ENCODE measurements at places on chromosomes 2 and 18. TPM values are rescaled to one million over a fixed set of nuclear protein-coding genes. Genes with fewer than 3 reads are reported as not detected.
A peak's percentile ranks its signal among the peaks of the same experiment; 100 is the strongest.

FBXO36 gene
- total RNA-seq = 1.1 TPM

CYP27A1 gene
- 263 TPM for total RNA-seq

LRP2 gene
- total RNA-seq = 0.91 TPM

DHRS9 gene
- total RNA-seq = 0.30 TPM

CERKL gene
- not detected for total RNA-seq

RESP18 gene
- not detected for total RNA-seq

DNA sequence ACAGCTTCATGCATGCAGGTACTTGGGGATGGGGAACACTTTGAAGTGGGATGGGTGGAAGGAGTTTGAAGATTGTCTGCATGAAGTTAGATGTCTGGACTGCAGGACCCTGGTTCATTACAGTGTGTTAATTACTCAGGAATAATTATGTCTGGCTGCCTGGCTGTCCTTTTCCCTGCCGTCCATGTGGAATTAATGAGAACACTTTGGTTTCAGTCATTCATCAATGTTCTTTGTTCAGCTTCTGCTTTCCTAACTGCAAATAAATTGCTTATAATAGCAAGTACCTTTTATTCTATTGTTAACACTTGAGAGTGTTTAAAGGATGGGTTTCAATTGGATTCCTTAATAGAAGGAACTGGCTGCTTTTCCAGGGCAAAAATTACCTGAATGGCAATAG is 35.8 kb downstream of the MTCL1 start:
- no peak for DNase-seq

DNA sequence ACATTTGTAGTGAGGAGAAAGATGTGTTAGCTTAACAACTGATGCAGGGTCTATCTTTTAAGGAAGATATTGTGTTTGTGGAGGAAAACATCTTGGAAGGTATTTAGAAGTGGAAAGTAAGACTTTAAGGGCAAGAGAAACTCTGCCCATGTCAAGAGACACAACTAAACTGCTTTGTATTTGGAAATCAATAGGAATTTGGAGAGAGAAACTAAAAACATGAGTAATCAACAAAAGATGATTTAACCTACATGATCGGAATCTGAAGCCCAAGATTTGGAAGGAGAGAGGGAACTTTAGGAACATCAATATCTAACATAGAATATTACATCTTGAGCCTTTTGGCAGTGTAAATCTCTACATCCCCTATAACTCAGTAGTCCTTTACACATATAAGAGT is 184.2 kb upstream of the COL3A1 start:
- DNase-seq = no peak

GRCh38 chr2:18966131-18966530 is 376.8 kb upstream of the NT5C1B start:
- no peak for DNase-seq

DNA sequence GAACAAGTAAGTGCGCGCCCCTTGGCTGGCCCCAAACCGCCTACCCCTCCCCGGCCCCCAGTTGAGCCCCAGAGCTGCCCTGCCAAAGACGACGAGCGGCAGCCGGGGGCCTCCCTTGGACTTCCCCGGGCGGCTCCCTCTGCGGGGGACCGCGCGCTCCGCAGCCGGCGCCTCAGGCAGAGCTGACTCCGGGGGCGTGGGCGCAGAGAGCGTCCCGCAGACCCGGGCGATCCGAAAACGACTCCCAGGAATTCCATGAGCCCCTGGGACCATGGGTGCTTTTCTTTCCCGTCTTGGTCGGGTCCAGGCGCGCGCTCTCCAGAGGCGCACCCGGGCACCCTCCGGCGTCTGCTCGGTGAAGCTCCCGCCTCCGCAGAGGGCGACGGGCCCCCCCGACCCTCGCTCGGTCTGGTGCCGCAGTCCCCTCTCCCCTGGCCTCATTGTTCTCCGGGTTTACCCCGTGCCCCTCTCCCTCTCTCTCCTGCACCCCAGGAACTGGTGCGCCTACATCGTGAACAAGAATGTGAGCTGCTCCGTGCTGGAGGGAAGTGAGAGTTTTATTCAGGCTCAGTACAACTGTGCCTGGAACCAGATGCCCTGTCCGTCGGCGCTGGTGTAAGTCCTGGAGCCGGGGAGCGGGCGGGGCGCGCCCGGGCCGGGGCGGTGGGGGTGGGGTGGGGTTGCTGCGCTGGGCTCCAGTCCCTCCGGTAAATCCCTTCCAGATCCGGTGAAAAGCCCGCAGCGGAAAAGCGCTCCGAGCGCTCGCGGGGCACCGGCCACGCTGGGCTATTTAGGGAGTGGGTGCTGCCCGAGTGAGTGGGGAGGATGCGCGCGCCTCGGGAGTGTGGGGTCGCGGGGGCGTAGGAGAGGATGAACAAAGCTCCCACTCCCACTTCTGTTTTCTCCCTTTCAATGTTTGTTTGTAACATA is 776 bp downstream of the EMILIN2 start:
- DNase-seq = peak; percentile 42

DNA sequence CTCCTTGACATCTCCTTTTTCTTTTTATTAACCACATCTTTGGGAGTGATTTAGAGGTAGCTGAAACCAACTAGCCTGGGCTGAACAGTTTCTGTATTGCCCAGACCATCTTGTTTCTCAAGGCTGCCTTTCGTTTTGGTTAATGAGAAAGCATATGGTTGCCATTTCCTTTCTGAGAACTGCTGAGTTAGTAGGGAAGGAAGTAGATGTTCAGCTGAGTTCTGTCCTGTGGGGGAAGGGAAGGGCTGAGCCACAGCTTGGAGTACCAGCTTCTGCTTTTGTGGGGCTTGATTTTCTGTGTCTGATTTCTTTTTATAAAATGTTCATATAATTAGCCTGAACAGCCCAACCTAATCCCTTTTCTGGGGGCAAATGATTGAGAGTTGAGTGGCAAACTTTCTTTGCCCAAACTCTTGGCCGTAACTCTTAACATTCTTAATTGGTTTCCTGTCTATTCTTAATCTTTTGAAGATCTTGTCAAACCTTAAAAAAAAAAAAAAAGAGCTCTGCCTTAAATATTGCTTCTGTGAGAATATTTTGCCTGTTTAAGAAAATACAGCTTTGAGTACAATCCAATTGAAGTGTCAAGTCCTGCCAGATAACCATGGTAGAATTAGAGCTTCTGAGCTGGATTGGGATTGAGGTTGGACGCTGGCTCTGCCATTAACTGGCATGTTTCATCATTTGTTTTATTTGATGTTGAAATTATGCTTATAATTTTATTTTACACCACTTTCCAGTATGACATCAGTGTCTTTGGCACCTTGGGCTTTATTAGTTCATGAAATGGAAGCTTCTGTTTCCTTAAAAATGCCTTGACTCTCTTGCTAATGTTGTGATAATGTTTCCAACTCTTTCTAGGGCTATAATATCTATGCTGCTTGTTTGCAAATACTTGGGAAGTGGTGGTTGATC is 1.9 kb upstream of the NABP1 start:
- DNase-seq = no peak

DNA sequence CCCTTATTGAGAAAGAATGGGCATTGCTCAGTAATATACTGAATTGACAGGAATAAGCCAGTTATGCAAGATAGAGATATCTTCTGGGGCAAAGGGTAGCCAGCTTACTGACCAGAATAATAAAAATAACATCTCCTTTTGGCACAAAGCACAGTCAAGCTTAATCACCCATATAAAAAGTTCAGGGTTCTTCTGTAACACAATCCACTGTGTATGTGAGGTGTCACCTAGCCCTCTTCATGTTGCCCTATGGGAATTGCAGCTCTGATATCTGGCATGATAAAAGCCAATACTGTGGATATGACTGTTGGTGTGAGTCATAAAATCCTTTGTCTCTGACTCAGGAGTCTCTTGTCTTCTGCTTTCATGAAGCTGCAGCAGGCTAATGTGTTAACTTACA is 90.8 kb downstream of the DSEL start:
- DNase-seq = no peak

- no peak for DNase-seq
These were observed 36.5 kb downstream of the BCL2L11 start for GRCh38 chr2:111157071-111157661.

DNA sequence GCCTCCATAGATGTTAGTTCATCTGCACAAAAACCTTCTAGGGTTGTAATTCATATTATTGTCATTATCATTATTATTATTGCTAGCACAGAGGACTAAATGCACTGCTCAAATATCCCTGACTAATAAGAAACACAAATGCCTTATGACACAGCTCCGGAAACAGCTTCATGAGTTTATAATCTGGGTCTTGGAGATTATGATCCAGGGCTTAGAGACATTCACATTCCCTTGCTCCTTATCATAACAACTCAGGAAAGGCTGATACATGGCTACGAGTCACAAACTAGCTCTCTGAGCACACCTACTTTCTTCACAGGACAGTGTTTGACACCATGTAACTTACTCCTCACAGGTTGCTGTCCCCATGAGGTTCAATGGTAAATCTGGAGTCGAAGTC is 102.2 kb upstream of the TTC39C start:
- DNase-seq = no peak

- no peak for DNase-seq
These were observed 4.5 kb upstream of the ITPRID2 start for GRCh38 chr2:181887045-181887444.

DNA sequence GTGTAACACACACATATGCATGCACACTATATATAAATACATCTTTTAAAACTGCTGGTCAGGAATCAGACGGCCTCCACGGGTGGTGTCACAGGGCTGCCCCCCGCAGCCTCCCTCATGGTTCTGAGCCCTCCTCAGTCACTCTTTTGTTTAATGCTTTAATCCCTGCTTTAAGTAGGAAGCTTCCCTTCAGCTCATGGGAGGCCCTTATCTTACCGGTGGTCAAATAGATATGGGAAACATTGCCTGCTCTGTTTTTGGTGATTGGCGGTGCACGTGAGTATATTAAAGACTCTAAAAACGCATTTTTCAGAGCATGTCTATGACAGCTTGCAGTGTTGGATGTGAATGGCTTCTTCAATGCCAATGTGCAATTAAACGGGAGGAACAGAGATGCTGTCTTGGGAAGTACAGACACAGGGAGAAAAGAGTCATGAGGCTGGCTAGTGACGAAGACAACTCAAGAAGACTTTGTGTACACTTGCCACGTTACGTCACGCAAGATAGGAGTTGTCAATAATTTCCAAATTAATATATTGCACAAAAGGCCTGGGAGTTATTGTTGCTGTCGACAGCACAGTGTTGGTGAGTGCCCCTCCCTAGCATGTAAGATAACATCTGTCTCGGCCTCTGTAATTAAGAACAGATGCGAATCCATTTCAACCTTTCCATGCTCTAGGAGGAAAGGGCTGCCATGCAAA is 23.3 kb downstream of the GNLY start:
- DNase-seq = no peak

- DNase-seq = no peak
These were observed 29.6 kb upstream of the ENOSF1 start for GRCh38 chr18:741931-742512.

- no peak for DNase-seq
These were observed 1.5 kb upstream of the WNT10A start for GRCh38 chr2:218878926-218879761.

- peak; percentile 70 for DNase-seq
These were observed 257.2 kb downstream of the DYSF start for GRCh38 chr2:71710367-71711132.

DNA sequence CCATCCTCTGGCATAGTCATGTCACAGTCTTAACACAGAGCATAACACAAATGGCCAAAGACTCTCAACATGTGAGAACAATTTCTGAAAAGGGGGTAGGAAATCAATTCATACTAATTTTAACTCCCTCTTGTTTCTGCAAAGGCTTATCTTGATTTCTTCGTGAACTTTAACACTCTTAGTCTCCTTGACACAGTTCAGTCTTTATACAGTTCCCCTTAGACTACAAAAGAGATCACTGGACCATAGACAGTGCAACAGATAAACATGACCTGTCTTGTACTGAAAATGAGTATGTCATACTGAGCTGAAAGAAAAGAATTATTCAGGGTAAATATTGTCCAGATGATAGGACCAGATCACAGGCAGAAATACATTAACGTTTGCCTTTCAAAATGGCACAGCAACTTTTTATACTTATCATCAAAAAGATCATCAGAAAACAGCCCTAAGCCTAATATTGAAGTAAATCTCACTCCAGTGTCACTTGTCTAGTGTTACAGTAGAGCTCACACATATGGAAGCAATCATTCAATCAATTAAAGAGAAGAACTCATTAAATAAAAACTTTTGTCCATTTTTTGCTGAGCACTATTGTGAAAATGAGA is 56.4 kb upstream of the VRK2 start:
- DNase-seq = no peak

Measured in left lobe of liver (tissue), 2 donors.